ENCODE measurements at places on chromosomes 5 and 9. TPM values are rescaled to one million over a fixed set of nuclear protein-coding genes. Genes with fewer than 3 reads are reported as not detected.

GRCh38 chr9:129331772-129332500 is 153.9 kb upstream of the IER5L start:
- peak; percentile 96 for DNase-seq

DNA sequence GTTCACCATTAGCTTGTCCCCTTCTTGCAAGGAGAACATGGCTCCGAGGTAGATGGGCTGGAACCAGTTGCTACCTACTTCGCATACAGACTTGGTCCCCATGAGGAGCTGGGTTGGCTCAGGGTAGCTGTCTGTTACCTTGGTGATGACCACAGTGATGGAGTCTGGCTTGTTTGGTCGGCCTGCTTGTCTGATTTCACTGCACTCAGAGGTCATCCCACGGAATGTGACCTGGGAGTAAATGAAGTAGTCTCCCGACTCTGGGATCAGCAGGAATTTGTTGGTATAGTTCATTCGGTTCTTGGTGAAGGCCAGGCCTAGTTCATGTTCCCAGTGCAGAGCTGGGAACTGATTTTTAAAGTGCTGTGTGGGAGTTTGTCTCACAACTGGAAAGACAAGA is 15.3 kb downstream of the TNFSF15 start:
- DNase-seq: no peak

DNA sequence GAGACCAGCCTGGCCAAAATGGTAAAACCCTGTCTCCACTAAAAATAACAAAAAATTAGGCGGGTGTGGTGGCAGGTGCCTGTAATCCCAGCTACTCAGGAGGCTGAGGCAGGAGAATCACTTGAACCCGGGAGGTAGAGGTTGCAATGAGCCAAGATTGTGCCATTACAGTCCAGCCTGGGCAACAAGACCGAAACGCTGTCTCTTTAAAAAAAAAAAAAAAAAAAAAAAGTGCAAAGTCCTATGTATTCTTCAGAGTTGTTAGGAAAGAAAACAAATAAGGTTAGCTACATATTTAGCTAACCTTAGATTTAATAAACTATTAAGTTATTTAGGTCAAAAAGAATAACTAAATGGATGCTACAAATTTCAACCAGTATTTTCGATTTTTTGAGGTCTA is 11.5 kb downstream of the ATG12 start:
- no peak for DNase-seq

Gene CCNI2
- total RNA-seq: 0.39 TPM

Gene CXCL14
- 0.44 TPM for total RNA-seq

Data from foreskin keratinocyte (primary cell).